ENCODE measurements at places on chromosomes 12 and 14.

DNA sequence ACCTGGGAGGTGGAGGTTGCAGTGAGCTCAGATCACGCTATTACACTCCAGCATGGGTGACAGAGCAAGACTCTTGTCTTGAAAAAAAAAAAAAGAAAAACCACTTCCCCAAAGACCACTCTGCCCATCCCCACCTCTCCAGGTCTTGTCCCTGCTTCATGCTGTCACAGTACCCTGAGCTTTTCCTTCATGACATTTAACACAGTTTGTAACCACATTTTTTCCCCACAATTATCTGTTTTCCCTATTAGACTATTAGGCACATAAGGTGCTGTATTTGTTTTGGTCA is 6.9 kb downstream of the HECTD1 start:
- DNase-seq, result no peak

DNA sequence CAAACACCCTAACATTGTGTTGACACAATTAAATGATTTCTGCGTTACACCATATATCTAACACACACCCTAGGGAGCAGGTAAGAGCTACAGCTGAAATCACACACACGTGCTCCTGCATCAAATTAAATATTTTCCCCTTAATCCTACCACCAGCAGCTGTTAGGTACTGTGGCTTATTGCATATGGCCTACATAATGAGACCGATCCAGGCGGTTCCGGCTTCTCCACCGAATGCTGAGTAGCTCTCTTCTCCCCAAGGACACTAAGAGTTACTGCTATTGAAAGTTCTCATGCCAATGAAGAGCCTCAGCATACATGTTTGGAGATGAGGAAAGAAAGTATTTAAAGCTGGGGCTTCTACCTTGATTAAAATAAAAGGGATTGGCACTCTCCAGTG is 472.2 kb upstream of the STXBP6 start:
- no peak for DNase-seq

GRCh38 chr14:21874946-21875345 is 201.3 kb upstream of the OR4E1 start:
- DNase-seq, result no peak

- no peak for DNase-seq
These were observed 884.9 kb upstream of the MGAT4C start for GRCh38 chr12:87141091-87141490.

DNA sequence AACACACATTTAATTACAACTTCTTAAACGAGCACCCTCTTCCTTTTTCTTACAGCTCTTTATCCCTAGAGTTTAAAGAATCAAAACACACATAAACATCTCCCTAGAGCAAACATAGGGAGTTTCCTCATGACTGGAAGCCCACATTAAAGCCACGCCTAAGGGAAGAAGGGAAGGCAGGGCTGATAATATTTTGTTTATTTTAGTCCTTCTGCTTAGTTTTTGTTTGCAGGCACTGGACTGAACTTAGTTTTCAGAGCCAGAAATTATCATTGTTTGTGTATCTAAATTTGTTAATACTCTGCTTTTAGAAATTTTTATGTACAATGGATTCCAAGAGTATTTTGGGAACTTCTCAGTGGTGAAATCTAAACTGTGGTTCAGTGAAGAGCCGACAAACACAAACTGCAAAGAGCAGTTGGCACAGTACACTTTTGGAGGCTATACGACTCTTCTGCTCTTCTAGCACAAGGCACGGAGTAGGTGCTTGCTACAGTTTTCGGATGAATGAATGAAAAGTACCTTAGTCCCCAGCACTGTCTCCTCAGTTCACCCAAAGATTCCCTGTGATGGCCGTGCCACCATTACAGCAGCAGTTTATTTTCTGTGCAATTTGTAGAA is 17.6 kb upstream of the AMIGO2 start:
- no peak for DNase-seq

- DNase-seq, result no peak
These were observed 28.5 kb downstream of the CFL2 start for GRCh38 chr14:34685819-34686428.

DNA sequence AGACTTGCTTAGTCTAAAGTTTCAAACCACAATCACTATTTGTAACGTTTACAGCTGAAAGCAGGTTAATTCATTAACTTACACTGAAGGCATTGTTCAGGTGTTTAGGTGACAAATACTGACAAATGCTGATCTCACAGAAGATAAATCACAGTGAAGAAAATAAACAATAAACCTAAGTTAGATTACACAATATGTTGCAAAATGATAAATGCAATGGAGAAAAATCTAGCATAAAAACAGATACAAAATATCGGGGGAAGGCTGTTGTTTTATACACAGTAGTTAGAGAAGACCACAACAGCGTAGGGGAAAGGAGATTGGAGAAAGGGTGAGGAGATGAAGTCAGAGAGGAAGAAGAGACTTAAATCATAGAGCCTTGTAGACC is 3.0 kb downstream of the SCAF11 start:
- no peak for DNase-seq

Measured in iPS-NIHi11 (cell line).